ENCODE measurements at places on chromosomes 12 and 14.

GRCh38 chr12:70449074-70449752 lies 83.1 kb downstream of the KCNMB4 start:
- DNase-seq = no peak

- DNase-seq = no peak
Observed at GRCh38 chr12:56723352-56723751, 1.7 kb downstream of the NACA start.

GRCh38 chr12:46386360-46386867 lies 13.8 kb upstream of the SLC38A2 start:
- DNase-seq = no peak

GRCh38 chr12:112466011-112466422 lies 47.3 kb downstream of the PTPN11 start:
- DNase-seq = no peak

DNA sequence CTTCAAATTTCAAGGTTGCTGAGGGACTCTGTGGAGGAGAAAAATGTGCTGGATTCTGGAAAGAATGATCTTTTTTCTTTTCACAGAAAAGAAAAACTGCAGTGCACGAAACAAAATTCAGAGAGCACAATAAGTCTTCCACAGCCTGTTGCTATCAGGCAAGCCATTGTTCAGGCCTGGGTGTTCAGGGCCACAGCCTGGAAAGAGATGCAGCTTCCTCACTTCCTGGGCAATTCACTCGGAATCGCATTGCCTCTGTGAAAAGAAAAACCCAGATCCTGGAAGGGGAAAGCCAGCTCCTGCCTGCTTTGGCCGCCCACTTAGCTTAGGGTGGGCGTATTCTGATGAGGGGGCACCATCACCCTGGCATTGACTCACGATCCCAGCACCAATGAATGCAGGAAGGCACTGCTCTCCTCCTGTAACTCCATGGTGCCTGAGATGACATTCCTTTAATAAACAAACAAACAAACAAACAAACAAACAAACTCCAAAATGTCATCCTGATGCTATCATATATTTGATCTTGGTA lies 863.9 kb downstream of the BCL11B start:
- no peak for DNase-seq

GRCh38 chr12:120961604-120962531 lies 16.5 kb upstream of the HNF1A start:
- no peak for DNase-seq

- DNase-seq = no peak
Observed at GRCh38 chr14:92516966-92517506, 3.5 kb downstream of the RIN3 start.

DNA sequence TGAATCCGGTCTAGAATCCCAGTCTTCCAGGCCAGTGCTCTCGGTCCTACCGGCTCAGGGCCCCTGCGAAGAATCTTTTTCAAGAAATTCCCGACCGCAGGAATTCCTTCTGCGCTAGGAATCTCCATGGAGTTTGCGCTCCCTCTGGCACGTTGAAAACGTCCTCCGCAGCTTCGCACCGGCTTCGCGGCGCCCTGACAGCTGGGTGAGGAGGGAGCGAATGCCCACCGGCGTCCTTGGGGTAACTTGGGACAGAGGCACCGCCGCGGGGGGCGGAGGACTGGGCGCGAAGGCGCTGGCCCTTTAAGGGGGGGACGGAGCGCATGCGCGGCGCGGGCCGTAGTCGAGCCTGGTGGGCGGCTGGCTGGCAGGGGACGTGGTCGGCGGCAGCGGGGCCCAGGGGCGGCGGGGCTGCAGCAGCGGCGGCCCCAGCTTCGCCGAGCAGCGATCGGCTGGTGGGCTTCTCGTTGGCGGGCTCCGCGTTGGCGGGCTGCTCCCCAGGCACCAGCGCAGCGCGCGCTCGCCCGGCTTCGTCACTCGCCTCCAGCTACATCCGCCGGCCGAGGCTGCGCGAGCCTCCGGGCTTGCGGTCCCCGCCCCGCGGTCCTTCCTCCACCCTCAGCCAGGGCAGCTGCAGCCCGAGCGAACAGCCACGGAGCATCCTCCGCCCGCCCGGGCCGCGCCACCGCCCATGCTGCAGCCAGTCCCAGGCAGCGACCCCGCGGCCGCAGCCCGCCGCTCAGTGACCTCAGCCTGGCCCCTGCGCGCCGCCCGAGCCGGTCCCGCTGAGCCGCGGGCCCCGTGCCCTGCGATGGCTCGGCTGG lies at the start of gene VASH1:
Gene VASH1, plus strand, starts transcription at position 333 of the 824 bp plus-strand sequence. CDS start 1,354 bp downstream, outside the sequence.
- peak; percentile 64 for DNase-seq

DNA sequence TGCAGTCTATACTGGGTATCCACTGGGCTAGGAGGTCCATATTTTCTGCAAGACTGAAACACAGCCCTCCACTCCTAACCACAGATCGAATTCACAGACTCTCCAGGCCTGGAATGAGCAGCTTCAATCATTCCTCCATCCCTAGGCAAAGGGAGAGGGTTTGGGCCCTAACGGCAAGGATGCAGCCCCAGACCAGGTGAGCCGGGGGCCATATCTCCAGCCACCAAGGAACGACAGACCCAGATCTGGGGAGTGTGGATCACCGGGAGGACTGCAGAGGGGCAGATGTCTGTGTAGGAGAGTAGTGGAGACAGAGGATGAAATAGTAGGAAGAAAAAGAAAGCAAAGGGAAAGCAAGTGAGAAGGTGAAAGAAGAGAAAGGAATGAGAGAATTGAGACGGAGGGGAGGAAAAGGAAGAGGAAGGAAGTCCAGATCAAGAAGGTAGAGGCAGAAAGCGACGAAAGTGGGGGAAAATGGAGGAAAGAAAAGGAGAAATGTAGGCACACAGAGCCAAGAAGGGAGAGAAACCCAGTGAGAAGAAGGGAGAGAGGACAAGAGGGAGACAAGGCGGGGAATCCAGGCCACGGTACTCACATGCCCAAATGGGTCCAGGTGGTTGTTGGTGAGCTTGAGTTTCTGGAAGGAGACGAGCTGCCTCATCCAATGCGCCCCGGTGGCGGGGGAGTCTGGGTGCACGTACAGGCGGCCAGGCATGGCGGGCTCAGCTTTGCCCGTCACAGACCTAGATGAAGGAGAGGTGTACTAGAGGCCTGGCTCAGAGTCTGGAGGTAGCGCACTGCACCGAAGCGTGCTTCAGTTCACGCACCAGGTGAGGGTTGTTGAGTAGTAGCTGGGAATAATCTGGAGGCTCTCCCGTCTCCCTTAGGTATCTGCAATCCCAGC lies 7.7 kb downstream of the TBX5 start:
- DNase-seq = no peak
